AML-193 (cell line): ENCODE measurements at places on chromosomes 1 and 21.

GRCh38 chr1:200739702-200740570 lies 1.2 kb downstream of the CAMSAP2 start:
- DNase-seq = no peak

- DNase-seq = no peak
These were observed 395.4 kb downstream of the RRAGC start for GRCh38 chr1:38464071-38464661.

DNA sequence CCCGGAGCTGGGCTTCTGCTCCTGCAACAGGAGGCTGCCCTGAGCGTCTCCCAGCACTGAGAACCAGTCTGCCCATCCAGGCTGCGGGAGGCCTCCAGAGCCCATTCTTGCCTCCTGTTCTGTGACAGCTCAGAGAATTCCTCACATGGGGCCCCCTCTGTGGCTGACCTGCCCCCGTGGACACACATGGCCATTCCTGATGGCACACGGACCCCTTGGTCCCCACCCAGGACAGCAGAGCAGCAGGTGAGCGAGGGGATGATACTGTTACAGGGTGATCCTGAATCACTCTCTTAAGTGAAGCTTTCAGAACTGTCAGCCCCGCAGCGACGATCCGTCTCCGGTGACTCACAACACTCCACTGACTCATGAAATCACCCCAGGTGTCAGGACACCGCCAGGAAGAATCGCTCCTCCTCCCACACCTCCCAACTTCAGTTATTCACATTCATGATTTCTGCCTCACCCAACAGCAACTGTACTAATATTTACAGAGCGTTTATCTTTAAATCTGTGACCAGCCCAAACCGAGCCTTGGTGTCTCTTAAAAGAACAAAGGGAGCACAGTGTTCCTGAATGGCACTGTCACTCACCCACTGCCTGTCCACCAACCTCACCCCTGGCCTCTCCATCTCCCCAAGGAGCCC lies 22.5 kb downstream of the CHD5 start:
- no peak for DNase-seq

DNA sequence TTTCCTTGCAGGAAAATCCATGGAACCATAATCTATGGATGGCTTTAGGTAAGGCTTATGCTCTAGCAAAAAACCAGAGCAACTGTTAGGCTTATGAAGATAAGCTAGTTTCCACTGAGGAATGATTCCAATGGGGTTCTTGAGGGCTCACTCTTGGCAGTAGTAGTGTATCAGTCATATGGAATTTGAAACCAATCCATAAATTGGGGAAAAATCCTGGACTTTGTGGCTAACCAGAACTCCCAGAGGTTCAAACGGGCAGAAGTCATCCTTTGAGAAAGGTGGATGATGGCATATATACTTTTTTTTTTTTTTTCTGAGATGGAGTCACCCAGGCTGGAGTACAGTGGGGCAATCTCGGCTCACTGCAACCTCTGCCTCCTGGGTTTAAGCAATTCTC lies 54.2 kb upstream of the ATF3 start:
- DNase-seq = no peak

DNA sequence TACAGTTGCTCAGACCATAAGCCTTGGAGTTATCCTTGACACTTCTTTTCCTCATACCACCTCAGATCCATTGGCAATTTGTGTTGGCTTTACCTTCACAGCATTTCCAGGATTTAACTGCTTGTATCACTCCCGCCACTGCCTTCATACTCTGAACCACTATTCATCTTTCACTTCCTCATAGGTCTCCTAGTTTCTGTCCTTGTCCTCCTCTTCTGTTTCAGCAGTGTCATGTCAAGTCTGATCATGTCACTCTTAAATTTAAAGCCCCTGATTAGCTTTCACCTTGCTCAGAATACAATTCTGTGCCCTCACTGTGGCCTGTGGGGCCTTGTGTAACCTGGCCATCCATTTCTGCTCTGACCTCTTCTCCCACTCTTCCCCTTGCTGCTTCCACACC lies 34.7 kb upstream of the C1orf115 start:
- DNase-seq = no peak
